Esophagus mucosa (tissue), 1 donor: ENCODE measurements at places on chromosomes 11 and 22. TPM values are rescaled to one million over a fixed set of nuclear protein-coding genes. Genes with fewer than 3 reads are reported as not detected.
A peak's percentile ranks its signal among the peaks of the same experiment; 100 is the strongest.

- peak; percentile 70 for ATAC-seq
These were observed 13.0 kb downstream of the OR52K1 start for GRCh38 chr11:4495487-4495886.

DNA sequence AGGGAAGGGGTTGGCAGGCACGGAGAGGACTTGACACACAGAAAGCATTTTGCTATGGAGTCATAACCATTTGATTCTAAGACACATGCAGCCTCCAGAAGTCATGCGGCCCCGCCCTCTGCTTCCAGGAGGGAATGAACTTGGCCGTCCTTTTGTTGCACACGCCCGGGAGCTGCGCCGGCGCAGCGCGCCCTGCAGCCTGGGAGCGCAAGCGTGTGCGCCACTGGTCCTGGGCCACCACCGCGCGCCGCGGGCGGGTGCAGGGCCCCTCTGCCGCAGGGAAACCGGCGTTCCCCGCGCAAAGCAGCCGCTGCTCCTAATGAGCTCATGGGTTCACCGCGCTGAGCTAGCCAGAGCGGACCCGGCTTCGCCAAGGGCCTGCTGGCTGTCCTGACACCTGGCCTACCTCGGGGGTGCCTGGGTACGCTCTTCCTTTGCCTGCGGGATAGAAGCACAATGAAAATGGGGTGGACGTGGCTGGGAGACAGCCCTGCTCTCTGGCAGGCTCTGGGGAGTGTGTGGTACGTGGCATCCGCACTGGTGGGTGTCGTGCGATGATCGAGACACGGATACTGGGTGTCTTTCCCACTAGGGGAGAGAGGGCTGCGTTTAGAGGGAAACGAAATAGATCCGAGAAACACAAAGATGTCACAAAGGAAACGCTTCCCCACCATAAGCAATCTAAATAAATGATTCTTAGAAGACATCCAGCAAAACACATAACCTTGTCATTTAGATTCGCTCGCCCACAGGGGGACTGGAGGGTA lies 669 bp downstream of the MICAL3 start:
- ATAC-seq = peak; percentile 87

GP1BB gene
- 2.0 TPM for total RNA-seq

NXPE4 gene
- total RNA-seq = not detected

DNA sequence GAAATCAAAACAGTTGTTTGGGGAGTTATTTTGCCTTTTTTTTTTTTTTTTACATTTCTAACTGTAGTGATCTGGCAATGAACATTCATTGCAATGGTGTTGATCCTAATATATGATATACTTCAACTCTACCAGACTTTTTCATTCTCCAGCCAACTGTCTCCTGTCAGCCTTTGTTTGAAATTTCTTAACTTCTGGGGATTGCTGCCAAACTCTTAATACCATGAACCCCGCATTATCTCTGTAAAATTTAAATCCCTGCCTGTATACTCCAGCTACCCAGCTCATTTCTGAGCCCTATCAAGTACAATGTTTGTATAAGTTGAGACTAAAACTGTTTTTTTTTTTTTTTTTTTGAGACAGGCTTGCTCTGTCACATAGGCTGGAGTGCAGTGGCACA lies 280.7 kb downstream of the TTC28 start:
- no peak for ATAC-seq

DNA sequence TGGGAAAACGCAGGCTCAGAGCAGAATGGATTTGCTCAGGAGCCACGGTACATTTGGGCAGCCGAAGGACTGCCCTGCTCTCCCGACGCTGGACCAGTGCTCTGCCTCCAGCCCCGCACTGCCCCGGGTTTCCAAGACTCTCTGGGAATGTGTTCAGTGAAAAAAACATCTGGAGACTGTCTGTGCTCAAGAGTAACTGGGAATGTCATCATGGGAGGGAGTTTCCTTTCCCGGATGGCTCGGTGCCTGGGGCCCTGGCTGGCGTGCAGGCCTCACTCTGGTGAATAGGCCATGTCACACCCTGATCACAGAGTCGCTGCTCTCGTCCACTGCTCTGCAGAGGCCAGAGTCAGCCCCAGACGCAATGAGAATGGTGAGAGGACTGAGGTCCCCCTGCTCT lies 9.8 kb upstream of the APOL6 start:
- ATAC-seq = peak; percentile 45

- ATAC-seq = no peak
These were observed 262.1 kb downstream of the DDX10 start for GRCh38 chr11:108926841-108927577.

DNA sequence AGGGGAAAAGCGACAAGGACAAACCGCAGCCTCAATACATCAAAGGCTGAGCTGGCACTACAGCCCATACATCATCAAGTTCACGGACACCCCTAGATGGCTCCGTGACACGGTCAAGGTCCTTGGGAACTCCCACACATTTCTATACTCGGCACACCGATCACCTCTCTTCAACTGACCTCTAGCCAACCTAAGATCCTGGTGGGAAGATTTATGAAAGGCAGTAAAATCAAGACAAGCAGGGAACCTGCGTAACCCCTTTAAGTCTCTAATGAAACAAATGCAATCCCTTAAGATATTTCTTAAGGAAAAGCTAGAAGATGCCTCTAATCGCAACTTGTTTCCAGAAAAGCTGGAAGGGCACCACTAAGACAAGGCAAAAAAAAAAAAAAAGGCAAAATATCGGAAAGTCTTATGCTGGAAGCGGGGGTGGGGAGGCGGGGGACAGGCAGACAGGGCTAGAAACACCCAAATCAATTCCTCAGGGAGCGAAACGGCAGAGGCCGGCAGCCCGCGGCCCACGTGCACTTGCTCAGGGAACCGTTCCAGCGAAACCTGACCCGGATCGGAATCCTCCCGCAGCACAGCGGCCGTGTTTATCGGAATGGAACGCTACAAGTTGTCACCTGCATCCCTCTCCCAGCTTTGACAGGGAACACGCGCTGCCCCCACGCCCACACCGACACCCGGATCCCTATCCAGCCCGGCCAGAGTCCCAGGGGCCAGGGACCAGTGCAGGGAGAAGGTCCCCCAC lies 1.4 kb downstream of the ARHGAP20 start:
- ATAC-seq = peak; percentile 8

MRPL23 gene
- total RNA-seq = 44.4 TPM

OR10G7 gene
- total RNA-seq = not detected

- no peak for ATAC-seq
These were observed 17.9 kb downstream of the RFPL1 start for GRCh38 chr22:29456211-29456671.

GRCh38 chr11:44916801-44917385 lies 33.8 kb downstream of the TP53I11 start:
- ATAC-seq = no peak

VSIG2 gene
- total RNA-seq = 8.8 TPM

POU2AF3 gene
- 3.8 TPM for total RNA-seq

OR51B2 gene
- not detected for total RNA-seq

- no peak for ATAC-seq
These were observed 295.1 kb upstream of the ANO5 start for GRCh38 chr11:21897752-21898151.

DNA sequence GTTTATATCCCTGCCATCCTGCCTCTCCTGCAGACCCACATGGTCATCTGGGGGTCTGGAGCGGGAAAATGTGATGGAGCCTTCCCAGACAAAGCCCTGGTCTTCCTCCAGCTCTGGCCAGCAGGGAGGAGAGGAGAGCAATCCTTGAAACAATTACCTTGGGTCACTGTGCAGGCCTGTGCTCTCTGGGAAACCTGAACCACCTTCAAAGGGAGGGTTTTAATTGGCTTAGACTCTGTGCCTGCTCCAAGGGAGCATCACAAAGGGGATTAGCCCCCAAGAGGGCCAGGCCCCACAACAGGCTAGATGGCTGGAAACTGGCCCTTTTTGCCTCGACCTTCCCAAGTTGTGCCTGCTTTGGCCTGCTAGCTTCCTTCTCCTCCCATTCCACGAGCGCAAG lies 351.9 kb downstream of the TENM4 start:
- no peak for ATAC-seq

DDTL gene
- total RNA-seq = 1.7 TPM

GRCh38 chr11:84345597-84345996 lies 1059.4 kb upstream of the CCDC90B start:
- no peak for ATAC-seq

DNA sequence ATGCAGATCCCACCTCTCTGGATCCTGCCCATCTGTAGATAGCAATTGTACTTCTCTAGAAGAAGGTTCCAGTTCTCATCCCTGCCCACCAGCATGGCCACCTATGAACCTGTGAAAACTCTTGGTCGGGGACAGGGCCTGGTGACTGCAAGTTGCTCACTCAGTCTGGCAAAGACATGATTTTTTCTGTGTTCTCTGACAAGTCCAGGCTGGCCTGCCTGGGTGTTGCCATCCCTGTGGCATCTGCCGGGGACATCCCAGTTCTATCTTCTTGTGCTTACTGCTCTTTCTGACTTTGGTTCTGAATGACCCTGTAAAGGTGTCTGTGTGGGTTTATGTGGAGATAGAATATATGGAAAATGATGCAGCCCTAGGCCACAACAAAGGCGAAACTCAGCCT lies 545.8 kb downstream of the INSC start:
- ATAC-seq = peak; percentile 58

GRCh38 chr11:132632641-132633124 lies 899.6 kb downstream of the OPCML start:
- ATAC-seq = peak; percentile 78

RAD9A gene
- total RNA-seq = 15.3 TPM
